ENCODE measurements at places on chromosomes 11 and 22. TPM values are rescaled to one million over a fixed set of nuclear protein-coding genes. Genes with fewer than 3 reads are reported as not detected.

Gene SLC1A2
- 0.22 TPM for total RNA-seq

DNA sequence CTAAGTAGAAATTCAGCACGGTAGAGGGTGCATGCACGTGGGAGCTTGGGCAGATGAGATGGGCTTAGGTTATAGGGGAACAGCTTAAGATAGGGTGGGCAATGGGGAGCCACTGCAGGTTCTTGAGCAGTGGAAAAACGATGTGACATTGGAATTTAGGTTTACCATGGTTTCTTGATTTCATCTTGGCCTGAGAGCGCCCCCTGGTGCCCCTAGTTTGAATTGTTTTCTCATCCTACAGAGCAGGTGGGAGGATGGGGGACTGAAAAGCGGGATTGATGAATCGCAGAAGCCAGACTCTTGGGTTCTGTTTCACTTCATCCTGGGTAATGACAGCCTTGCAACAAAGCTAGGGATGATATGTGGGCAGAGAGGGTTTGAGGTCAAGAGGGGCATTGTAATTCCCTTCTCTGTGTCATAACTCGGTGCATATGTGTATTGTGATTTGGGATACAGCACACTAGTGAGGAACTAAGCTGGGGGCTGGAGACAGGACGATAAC, 6.7 kb upstream of the MCAM start:
- peaks cover 32% of the 10 kb centered on the region for H3K4me1 ChIP-seq
- H3K4me3 ChIP-seq: no peak overlapping the region
- H3K27me3 ChIP-seq: no peaks in the 10 kb centered on the region

Gene SLC25A17
- total RNA-seq: 19.3 TPM

Gene SAA1
- total RNA-seq: 18.4 TPM

DNA sequence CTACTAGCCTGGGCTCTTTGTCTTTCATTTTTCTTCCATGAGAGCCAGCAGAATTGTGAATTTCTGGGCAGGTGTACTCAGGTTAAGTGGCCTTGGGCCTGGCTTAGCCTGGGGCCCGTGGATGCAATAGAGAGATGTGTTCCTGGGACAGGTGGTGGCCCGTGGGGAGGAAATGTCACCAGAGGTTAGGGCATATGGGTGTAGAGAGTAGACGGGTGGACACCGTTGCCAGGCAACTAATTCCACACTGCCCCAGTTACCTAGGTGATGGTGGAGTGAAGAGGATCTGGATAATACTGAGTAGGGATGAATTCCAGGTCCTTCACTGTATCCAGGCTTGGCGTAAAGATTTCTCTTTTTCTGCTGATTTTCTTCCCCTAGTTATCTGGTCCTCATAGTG, 175.0 kb downstream of the INSC start:
- no peaks in the 10 kb centered on the region for H3K36me3 ChIP-seq
- H3K27ac ChIP-seq: no peak overlapping the region
- no peaks in the 10 kb centered on the region for H3K4me1 ChIP-seq
- no peak overlapping the region for H3K4me3 ChIP-seq

DNA sequence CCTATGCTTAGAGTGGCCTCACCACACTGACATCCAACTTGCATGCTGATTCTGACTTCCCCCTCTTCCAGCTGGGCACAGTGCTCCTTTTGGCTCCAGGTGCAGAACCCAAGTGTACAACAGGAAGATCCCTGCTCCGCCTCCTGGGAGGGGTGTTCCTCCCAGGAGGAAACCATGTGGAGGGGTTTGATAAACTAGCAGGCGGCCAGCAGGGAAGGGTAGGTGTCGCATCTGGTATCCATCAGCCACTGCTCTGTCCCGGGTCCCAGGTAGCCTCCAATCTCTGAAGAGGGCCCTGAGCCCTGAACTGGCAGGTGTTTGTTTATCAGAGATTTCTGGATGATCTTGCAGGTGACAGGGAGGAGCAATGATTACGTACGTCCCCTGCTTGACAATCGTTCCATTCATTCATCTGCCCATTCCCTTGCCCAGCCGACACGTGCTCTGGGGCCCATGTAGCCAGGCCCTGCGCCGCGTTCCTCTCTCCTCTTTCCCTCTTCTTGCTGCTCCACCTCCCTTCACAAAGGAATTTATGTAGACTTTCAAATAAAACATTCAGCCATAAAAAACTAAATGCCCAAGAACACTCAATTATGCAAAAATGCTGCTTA, 41.2 kb upstream of the MICAL2 start:
- no peaks in the 10 kb centered on the region for H3K27me3 ChIP-seq
- no peaks in the 10 kb centered on the region for H3K36me3 ChIP-seq
- H3K4me1 ChIP-seq: no peaks in the 10 kb centered on the region

Gene CATSPERZ
- not detected for total RNA-seq

DNA sequence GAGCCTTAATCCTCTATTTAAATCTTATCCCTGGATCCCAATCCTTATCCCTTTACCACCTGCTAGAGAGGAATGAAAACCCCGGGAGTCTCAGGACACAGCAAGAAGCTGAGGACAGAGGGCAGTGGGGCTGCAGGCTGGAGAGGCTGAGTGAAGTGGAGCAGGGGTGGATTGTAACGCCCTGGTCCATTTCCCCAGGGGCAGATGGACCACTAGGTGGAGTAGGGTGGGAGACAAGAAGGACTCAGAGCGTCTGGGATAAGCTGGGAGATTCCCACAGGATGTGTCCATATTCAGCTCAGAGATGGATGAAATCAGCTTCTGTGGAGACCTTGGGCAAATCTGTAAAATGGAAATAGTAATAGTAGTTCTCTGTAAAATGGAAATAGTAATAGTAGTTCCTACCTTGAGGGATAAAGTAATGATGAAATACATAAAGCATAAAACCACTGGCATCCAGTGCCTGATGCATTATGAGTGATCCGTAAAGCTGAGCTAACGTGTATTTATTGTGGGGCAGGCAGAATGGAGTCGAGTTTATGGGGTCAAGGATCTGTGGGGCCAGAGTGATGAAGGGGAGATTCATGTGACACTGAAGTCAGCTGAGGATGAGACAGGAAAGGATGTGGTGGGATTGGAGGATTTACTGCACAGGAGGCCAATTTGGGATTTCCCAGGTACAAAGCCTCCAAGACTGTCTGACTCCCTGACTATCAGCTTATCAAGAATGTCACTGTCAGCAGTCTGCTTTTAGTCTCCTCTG, 1.9 kb upstream of the ROBO4 start:
- H3K36me3 ChIP-seq: no peaks in the 10 kb centered on the region
- no peak overlapping the region for H3K4me3 ChIP-seq
- DNase-seq: no peak

Gene C22orf15
- total RNA-seq: not detected

Gene CRYBB3
- total RNA-seq: not detected

GRCh38 chr11:17917556-17917955, 95.3 kb downstream of the SERGEF start:
- no peaks in the 10 kb centered on the region for H3K36me3 ChIP-seq
- DNase-seq: no peak
- H3K4me1 ChIP-seq: peaks cover 5% of the 10 kb centered on the region
- no peak overlapping the region for H3K27ac ChIP-seq

- no peak overlapping the region for H3K27ac ChIP-seq
- H3K36me3 ChIP-seq: no peaks in the 10 kb centered on the region
- no peak for DNase-seq
- H3K4me1 ChIP-seq: peaks cover 3% of the 10 kb centered on the region
These were observed 75.9 kb downstream of the FAM83F start for GRCh38 chr22:40070701-40071100.

Gene TUB
- 14.5 TPM for total RNA-seq
